Activated CD8-positive, alpha-beta T cell treated with anti-CD3 and anti-CD28 coated beads, Interleukin-2, amount 10 ng/mL, durations not matched to agents 7 days and 5 days (primary cell): ENCODE measurements at places on chromosomes 7 and 10.

DNA sequence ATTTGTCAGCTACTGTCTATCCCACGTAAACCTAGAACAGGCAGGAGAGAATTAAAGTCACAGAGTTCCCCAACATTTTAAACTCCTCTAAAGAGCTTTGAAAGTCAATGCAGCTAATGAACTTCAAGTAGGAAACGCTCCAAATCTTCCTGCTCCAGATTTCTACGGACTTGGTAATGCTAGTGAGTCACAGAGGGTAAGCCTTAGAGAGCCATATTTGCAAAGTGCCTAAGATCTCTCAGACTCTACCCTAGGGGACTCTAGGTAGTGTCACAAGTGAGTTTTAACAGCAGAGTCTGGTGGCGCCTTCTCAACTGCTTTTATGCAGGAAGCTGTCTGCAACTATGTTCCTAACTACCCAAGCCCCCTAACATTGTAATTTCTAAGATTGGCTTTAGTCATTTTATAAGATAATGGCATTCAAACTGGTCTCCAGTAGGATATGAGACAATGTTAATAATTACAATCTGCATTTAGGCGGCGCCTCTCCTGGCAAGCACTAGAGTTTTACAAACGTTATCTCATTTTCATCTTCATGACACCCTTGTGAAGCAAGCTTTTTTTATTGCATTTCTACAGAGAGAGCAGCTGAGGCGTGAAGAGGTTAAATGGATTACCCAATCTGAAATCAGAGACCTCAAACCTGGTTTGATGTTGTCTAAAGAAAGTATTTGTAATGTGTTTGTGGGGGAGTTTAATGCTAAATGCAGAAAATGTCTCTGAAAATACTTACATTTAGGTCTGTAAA, 22.0 kb upstream of the FZD1 start:
- no peak for DNase-seq

DNA sequence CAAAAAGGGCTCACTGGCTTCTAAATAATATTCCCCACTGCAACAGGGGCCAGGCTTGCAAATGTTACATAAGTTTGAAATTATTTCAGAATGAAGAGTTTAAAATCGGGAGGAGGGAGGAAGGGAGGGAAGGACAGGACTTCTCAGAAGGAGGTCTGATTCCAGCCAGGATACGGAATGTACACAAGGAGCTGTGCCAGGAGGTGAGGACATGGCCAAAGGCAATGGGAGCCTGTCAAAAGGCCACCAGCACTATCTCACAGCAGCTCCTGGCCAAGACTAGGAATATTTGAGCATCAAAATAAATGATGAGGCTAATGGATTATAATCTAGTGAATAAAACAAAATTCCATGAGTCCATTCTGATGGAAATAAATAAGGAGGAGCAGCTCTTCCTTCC, 18.6 kb upstream of the DRGX start:
- no peak for DNase-seq

DNA sequence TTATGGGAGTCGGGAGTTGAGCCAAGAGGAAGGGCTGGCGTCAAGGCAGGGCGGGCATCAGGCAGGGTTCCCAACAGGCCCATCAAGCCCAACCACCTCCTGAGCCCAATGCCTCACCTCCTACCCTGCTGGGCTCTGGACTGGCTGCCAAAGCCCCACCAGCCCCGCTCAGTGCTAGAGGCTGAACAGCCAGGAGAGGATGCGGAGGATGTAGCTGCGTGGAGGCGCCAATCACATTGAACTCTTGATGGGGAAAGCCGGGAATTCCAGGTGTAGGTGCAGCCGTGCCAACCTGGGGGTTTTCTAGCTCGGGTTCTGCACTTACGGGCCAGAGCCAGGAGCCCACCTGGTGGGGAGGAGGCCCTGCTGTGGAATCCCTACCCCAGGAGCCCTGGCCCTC, 12.9 kb downstream of the ATP5MF start:
- DNase-seq = no peak

- DNase-seq = no peak
Observed at GRCh38 chr10:75506930-75507329, 75.5 kb downstream of the LRMDA start.

GRCh38 chr7:2529161-2530070, 9.8 kb downstream of the LFNG start:
- DNase-seq = peak; percentile 69

- no peak for DNase-seq
Observed at GRCh38 chr7:103141753-103142404, 7.0 kb downstream of the NAPEPLD start.

GRCh38 chr10:8075282-8076260, 21.1 kb downstream of the GATA3 start:
- DNase-seq = no peak

DNA sequence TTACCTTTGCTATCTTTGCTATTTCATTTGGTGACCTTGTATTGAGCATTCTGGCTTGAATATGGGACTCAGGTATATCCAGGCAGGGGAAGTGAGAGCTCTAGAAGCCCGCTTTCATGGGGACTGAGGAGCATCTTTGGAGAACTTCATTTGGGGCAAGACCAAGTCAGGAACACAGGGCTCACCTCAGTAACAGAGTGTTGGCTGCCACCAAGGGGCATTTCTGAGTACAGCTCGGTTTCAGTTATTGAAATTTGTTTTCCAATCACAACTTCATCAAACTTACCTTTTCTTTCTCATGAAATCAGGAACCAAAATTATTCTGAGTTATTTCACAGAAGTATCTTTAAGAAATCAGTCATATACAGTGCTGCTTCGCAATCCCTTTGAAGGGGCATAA, 337.2 kb downstream of the C7orf25 start:
- DNase-seq = no peak

DNA sequence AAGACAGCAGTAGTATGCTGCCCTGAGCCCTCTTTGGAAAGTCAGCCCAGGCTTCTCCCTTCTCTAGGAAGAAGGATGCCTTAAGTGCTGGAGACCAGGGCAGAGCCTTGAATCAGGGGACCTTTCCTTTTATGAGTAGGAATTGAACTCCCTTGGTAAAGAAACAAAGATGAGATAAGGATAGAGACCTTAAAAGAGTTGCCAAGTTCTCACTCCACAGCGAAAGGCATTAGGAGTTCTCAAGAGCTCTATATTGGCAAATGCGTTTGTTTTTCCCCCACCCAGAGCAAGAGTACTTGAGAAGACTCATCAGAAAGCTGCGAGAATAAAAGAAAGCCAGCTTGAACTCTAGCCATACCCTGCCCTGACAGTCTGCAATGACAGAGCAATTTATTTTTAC, 72.9 kb upstream of the OGDHL start:
- no peak for DNase-seq

- no peak for DNase-seq
Observed at GRCh38 chr10:77506517-77507200, 130.9 kb downstream of the KCNMA1 start.

DNA sequence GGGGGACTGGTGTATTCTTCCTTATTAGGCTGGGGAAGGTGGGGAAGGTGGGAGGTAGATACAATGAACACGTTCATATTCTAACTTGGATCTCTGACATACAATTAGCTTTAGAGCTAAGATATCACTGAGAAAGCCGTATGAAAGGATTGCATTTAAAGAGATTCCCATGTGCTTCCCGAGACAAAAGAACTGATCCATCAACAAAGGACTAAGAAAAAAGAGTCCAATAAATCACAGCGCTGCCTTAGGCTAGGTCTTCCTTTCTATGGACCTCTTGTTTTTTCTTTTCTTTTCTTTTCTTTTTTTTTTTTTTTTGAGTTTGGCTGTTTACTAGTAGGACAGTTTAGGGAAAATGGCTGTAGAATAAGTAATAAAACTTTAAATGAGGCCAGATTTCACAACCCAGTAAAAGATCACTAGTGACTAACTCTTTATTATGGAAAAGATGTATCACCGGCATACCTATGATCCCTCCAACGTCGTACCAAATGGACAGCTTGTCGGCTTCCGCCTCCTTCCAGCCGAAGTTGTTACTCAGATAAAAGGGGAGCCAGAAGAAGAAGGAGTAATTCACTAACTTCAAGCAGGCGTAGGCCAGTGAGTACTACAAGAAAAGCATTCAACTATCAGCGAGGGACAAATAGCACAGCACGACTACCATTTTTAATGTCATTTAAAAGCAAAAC, 50.0 kb downstream of the SLC37A3 start:
- no peak for DNase-seq

DNA sequence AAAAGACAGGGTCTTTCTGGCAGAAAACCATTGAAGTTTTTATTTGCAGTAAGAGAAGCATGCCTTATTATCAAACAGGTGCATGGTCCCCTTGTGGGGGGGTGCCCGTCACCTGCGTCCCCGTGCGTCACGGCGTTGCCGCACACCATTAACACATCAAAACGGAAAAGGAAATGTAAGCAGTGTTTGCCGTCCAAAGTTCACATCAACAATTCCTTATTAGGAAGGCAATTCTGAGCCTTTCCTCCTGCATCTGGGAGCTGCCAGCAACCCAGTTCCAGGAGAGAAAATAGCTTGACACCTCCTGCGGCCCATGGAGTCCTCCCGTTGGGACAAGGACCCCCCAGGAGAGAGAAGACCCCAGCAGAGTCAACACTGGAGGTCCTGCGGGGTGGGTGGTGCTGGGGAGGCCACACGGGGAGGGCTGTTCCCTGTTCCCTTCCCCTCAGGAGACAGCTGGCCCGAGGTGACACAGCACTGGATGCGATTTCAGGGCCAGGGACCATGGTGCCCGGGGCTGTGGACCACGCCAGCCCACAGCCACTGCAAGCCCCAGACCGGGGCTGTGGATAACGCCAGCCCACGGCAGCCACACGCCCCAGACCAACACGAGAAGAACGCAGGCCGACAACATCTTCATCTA, 39.5 kb downstream of the DIP2C start:
- no peak for DNase-seq

DNA sequence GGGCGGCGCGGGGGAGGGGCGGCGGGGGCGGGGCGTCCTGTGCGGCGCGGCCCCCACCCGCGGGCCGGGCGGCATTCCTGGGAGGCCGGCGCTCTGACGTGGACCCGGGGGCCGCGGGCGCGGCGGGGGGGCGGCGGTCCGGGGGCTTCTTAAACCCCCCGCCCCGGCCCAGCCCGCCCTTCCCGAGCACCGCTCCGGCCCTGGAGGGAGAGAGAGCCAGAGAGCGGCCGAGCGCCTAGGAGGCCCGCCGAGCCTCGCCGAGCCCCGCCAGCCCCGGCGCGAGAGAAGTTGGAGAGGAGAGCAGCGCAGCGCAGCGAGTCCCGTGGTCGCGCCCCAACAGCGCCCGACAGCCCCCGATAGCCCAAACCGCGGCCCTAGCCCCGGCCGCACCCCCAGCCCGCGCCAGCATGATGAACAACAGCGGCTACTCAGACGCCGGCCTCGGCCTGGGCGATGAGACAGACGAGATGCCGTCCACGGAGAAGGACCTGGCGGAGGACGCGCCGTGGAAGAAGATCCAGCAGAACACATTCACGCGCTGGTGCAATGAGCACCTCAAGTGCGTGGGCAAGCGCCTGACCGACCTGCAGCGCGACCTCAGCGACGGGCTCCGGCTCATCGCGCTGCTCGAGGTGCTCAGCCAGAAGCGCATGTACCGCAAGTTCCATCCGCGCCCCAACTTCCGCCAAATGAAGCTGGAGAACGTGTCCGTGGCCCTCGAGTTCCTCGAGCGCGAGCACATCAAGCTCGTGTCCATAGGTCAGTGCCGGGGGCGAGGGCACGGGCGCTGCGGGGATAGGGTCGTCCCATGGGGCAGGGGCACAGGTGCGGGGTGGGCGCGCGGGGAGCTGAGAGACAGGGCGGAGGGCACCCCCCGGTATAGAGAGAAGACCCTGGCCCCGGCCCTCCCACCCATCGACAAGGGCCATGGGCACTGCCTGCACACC, at the start of gene FLNC:
Gene FLNC (plus strand): TSS at position 176 of the 947 bp plus-strand sequence. CDS start 232 bp downstream, at position 408.
- DNase-seq = peak; percentile 46

- DNase-seq = no peak
Observed at GRCh38 chr7:105355701-105356100, 33.0 kb downstream of the SRPK2 start.

DNA sequence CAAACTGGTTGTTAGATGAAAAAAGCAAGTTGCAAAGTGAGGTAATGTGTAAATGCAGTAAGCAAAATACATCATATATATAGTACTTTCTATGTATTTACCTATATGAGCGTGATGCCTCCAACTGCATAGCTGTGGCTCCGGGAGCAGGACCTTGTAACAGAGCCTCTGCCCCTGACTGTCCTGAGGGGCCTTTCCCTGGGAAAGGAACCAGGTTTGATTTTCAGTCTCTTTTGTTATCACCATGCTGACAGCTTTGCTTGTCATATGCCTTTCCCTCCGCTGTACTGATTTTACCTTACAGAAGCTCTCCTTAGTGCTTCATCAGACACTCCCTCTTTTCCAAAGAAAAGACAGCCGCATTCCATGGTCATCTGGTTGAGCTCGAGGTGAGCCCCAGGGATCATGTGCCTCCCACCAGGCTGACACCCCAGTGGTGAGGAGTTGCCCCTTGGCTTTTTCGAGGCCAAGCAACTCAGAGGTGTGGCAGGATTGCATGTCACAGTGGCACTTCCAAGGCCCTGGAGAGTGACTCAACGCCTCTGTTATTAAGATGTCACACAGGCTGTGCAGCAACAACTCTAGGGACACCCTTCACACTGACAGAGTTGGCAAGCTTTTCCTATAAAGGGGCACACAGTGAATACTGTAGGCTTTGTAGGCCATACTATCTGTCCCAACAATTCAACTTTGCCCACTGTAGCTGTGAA, 78.9 kb downstream of the ALOX5 start:
- DNase-seq = no peak

GRCh38 chr7:105791926-105792325, 84.5 kb downstream of the ATXN7L1 start:
- DNase-seq = no peak

DNA sequence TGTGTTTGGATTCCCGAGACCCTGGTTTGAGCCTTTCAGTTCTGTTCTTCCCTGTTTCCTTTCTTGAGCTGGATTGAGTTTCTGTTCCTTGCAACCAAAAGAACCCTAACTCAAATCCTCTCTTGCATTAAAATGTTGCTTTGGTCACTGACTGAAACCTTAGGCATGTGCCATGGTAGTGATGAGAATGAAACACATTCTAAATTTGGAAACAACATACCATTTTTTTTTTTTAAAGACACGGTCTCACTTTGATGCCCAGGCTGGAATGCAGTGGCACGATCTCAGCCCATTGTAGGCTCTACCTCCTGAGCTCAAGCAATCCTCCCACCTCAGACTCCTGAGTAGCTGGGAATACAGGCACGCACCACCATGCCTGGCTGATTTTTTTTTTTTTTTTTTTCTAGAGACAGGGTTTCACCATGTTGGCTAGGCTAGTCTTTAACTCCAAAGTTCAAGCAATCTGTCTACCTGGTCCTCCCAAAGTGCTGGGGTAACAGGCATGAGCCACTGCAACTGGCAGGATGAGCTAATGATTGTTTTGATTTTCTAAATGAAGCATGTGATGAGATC, 8.4 kb downstream of the THAP5 start:
- DNase-seq = no peak
